ENCODE measurements at places on chromosomes 4 and X.

GRCh38 chr4:181146051-181146450, 1097.2 kb upstream of the TENM3 start:
- DNase-seq: no peak

DNA sequence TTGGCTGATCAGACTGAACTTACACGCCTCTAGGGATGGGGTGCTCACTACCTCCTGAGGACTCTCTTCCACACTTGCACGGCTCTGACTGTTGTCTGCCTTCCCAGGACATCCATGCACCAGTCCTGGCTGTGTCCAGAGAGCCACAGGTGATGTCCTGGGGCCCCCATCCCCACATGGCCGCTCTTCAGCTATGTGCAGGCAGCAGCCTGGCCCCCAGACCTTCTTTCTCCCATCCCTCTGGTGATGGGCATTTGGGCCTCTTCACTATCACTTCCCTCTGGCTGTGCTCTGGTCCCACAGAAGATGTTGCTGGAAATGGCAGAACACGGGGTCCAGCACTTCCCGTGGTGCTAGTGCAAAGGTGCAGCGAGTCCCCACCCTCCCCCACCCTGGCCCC, 40.9 kb upstream of the HMX1 start:
- DNase-seq: peak; percentile 4

DNA sequence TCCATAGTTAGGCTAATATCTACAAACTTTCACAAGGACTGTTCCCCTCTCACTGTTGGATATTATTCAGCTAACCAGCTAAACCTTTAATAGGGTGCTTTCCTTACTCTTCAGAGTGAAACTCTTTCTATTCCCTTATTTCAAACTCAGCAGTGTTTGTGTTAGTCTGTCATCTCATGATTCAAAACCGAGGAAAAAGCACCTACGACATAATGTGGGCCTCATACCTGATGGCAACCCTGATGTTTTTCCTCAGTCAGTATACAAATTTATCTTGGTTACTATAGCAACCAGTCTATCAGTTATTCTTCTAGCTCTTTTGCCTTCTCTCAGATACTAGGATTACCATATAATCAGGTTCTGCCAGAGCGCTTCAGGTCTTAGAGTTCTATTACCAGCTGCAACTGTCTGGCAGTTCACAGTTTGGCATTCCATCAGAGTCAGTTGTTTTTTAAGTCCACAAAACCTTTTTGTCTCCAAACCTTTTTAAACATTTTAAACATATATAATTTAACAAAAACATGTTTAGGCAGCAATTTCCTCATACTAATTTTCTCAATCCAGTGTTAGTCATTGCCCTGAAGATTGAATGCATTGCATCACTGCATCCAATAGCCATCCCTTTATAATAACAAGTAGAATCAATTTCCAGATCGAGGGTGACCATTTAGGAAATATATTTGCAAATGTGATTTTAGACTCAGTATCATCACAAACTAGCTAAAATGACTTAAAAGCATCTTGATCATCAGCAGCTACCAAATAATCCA, 7.4 kb downstream of the WDR44 start:
- no peak for DNase-seq

DNA sequence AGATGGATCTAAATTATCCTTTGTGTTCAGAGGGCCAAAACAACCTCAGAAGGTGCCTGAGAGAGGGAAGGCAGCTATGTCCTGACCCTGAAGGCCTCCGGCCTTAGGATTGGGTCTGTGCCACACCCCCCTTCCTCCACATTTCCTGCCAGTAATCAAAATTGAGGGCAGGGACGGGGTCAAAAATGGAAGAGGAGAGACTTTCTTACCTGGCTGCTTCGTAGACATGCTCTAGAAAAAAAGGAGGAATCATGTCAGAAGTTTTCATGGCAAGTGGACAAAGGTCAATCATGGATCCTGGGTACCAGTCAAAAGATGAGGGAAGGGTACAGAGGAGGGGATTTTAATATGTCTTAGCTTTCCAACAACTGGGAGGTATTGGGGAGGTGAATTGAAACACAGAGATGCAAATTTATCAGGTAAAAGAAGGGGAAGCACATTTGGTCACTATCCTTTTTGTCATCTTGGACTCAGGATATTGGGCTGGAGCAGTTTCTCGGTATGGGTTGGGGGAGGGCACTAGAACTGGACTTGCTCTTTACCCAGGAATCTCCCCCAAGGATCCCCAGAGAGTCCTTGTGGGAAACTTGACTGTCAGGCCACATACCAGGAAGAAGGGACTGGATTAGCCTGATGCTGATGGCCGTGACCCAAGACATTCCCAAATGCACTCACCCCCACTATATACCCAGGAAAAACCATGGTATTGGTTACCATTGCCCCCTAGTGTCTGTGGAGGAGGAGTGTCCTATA, 17.1 kb downstream of the VSIG4 start:
- DNase-seq: no peak

DNA sequence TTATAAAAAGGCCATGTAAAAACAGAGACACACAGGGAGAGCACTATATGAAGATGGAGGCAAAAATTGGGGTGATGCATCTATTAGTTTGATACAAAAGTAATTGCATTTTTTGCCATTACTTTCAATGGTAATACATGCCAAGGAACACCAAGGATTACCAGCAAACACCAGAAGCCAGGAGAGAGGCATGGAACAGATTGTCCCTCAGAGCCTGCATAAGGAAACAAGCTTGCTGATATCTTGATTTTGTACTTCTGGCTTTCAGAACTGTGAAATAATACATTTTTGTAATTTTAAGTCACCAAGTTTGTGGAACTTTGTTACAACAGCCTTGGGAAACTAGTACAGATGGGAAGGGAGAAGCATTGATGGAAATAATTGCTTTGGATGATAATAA, 45.6 kb upstream of the BOD1L1 start:
- no peak for DNase-seq

DNA sequence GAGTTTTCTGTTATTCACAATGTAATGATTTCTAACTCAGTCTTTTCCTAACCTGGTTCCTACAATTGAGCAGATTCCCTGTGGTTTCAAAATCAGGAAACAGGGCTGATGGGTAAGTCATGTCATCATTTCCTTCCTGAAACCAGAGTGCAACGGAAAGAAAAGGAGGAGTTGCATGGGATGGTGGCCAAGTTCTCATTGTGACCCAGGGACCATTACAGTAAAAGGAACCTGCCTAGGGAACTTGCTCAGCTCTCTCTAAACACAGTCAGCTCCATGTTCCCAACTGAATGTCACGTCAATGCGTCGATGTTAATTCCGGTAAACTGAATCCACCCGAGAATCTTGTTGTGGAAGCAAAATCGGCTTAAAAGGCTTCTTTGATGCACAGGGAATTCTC, 51.2 kb downstream of the LGI2 start:
- DNase-seq: no peak

GRCh38 chrX:11952176-11952720, 186.0 kb upstream of the FRMPD4 start:
- no peak for DNase-seq

DNA sequence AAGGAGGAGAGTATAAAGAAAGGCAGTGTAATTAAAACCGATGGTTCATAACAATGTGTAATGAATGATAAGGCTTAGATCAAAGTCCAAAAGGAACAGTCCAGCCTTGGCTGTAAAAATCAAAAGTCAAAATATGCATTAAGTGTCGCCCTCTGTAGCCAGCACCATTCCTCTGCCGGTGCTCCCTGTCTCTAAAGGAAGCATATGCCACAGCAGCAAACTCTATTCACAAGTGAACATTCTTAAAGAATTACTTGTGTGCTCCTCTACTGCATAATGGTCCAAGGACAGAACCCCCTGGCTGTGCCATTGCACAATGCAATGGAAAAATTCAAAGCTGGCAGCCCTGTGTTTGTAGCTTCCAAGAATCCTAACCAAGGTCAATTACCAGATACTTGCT, 16.3 kb upstream of the MBNL3 start:
- DNase-seq: no peak

DNA sequence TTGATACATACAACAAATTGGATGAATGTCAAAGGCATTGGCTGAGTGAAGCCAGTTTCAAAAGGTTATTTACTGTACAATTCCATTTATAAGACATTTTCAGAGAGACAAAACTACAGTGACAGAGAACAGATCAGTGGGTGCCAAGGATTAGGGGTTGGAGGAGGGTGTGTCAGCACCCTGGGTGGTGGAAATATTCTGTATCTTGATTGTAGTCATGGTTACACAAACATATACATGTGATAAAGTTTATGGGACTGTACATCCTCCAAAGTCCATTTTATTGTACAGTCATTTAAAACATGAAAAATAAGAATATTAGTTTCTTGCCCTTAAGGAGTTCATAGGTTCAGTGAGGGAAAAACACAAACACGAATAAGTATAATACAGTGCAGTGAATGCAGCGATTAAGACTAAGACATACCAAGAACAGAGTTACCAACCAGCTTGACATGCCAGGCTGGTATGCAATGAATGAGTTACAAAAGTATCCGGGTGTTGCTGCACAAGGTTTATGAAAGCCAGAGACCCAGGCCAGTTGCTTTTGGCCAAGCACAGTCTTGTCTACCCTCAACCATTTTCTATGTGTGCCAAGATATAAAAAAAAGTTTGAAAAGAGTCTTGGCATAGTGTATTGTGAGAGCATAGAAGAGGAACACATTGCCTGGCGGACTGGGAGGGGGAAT, 123.6 kb downstream of the MSL3 start:
- DNase-seq: no peak

GRCh38 chr4:7226439-7226838, 34.1 kb downstream of the SORCS2 start:
- DNase-seq: no peak

GRCh38 chr4:100367451-100367850, 150.4 kb downstream of the EMCN start:
- no peak for DNase-seq

GRCh38 chr4:121656269-121656641, 40.5 kb downstream of the ANXA5 start:
- DNase-seq: peak; percentile 26

- no peak for DNase-seq
These were observed 109.2 kb downstream of the ARHGAP10 start for GRCh38 chr4:147840838-147841738.

- no peak for DNase-seq
These were observed 312.2 kb downstream of the GPM6A start for GRCh38 chr4:175499735-175500352.

DNA sequence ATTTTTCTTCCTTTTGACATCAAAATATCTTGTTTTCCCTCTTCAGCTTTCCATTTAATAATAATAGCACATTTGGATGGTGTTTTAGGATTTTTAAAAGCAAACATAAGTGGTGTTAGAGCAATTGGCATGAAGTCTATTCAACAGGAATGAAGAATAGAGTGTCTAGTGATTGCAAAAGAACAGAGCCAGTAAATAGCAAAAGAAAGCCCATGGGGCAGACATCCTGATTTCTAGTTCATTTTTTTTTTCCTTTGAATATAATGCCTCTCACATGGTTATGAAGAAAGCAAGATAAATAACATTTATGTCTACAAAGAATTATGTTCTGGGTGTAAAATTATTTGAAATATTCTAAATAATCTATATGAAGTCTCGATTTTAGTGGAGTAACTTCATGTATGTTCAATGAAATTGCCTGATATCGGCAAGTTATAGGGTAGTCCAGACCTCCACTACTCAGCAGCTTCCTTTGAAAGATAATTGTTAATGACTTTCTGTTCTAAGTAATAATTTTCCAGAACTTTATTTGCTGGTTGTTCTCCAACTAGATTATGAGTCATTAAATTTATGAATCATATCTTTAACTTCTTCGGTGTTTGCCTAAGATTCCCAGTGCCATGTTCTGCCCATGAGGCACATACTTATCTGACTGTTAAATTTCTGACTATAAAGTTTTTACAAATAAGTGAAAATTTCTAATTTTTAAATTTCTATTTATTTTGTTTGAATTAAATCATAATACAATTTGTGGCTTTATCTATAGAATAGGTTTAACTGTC, 587.9 kb downstream of the TLL1 start:
- DNase-seq: no peak

- no peak for DNase-seq
These were observed 175.7 kb upstream of the FMR1 start for GRCh38 chrX:147736045-147736444.

GRCh38 chr4:114384629-114385028, 214.0 kb upstream of the UGT8 start:
- no peak for DNase-seq

- no peak for DNase-seq
These were observed 33.1 kb downstream of the PCDH7 start for GRCh38 chr4:30753316-30753715.

DNA sequence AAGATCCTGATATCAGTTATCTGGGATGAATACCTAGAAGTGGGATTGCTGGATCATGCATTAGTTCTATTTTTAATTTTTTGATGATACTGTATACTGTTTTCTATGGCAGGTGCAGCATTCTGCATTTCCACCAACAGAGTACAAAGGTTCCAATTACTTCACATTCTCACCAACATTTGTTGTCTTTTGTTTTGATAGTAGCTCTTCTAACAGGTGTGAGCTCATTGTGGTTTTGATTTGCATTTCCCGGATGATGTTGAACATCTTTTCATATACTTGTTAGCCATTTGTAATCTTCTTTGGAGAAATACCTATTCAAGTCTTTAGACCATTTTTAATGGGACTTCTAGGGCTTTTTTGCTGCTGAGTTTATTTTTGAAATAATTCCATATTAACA, 139.2 kb upstream of the AMOT start:
- DNase-seq: no peak

DNA sequence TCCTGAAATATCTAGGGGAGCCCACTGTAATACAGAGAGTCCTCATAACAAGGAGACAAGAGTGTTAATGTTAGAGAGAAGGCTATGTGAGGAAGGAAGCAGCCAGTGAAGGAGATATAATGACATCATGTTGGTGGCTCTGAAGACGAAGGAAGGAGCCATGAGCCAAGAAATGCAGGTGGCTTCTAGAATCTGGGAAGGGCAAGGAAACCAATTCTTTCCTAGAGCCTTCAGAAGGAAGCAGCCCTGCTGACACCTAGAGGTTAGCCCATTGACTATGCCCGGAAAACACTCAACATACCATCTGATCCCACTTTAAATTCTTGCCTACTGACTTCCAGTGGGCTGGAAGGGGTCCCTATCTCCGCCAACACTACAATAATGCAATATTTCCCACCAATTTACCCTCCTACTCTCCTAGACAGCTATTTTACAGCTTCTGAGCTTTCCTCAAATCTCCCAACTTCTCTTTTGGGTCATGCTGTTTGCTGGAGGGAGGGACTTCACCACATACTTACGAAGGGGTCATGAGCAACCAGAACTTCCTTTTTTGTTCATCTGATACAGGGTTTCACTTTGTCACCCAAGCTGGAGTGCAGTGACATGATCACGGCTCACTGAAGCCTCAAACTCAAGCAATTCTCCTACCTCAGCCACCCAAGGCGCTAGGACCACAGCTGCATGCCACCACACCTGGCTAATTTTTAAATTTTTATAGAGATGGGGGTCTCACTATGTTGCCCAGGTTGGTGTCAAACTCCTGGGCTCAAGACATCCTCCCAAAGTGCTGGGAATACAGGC, 25.2 kb upstream of the G3BP2 start:
- peak; percentile 16 for DNase-seq

- no peak for DNase-seq
These were observed 439.5 kb downstream of the GRXCR1 start for GRCh38 chr4:43332052-43332425.

- no peak for DNase-seq
These were observed 5.1 kb upstream of the SPON2 start for GRCh38 chr4:1177274-1178141.

GRCh38 chr4:83356899-83357661, 22.4 kb upstream of the HPSE start:
- DNase-seq: no peak

Measured in stimulated activated naive CD8-positive, alpha-beta T cell treated with anti-CD3 and anti-CD28 coated beads, Interleukin-15, amount 100 ng/mL, for 72 hours (primary cell).